ENCODE measurements at places on chromosomes 12 and 14.

DNA sequence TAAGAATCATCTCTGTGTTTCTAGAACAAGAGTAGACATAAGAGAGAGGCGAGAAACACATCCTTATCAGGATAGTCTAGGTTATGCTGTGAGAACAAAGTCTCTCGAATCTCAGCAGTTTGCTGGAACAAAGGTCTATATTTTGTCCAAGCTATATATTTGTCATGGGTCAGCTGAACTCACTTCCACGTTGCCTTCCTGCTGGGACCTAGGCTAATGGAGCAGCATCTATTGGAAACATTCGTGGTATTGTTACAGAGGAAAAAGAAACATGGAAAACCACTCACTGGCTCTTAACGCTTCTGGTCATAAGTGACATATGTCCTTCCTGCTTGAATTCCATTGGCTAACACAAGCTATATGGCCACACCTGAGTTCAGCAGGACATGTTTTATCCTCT, 112.6 kb upstream of the DYRK2 start:
- DNase-seq = no peak

DNA sequence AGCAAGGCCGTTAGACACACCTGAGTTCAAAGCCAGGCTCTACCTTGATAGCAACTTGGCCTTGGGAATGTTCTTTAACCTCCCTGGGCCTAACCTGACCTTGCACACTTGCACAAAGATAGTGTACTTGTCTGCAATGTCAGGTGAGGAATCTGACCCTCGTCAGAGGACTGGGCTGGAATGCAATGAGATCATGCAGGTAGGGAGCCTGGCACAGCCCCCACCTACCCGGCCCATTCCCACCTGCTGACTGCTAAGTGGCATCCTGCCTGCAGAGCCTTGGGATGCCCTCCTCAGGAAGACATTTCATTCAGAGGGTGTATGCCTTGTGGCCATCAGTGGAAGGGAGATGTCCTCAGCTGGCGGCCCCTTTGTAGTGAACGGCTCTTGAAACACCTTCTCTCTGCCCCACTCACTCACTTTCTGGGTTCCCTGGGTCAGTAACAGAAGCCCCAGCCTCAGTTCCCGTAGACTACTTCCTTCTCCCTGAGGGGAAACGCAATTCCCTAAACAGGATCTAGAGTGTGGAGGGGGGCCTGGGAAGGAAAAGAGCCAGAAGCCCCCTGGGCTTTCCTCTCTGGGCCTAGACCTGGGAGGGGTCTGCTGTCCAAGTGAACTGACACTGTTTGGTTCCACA, 68.0 kb upstream of the DICER1 start:
- DNase-seq = no peak

DNA sequence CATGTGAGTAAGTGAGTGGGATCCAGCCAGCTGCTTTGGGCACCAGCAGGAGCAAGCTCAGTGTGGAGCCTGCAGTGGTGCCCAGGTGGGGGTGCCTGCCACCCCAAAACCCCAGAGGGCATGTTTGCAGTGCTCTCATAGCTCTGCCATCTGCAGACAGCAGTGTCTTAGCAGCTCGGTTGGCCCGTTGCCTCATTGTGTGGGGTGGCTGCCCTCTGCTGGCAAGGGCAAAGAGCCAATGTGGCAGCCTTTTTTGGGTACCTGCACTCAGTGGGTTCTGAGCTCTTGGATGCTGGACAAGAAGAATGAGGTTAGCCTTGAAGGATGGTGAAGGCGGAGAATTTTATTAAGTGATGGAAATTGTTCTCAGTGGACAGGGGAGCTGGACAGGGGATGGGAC, 52.3 kb downstream of the NEUROD4 start:
- DNase-seq = peak; percentile 73

DNA sequence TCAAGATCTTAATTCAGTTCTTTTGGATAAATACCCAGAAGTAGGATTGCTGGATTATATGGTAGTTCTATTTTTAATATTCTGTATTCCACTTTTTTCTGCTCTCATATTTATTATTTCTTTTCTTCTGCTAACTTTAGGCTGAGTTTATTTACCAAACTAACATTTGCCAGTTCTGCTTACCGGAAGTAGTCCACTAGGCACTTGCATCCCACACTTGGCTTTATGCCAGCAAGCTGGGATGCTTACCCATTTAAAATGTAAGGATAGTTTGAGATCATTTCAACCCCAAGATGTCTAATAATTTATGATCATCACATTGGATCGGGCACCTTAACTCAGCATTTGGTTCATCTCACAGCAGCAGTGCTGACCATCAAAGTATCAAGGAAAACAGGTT, 96.8 kb downstream of the PIK3C2G start:
- DNase-seq = no peak

DNA sequence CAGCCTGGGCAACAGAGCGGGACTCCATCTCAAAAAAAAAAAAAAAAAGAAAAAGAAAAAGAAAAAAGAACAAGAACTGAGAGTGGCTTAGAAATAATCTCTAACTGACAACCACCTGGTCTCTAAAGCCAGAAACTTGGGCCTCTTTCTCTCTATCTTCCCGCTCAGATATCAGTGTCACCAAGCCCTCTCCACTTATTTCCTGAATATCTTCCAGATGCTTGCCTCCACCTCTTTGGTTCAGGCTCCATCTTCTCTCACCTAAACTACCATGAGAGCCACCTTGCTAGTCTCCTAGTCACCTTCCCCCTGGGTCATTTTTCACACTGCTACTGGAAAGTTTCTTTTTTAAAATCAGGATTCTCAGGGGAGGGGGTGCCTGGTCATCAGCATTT, 1.8 kb upstream of the TM9SF1 start:
- no peak for DNase-seq

DNA sequence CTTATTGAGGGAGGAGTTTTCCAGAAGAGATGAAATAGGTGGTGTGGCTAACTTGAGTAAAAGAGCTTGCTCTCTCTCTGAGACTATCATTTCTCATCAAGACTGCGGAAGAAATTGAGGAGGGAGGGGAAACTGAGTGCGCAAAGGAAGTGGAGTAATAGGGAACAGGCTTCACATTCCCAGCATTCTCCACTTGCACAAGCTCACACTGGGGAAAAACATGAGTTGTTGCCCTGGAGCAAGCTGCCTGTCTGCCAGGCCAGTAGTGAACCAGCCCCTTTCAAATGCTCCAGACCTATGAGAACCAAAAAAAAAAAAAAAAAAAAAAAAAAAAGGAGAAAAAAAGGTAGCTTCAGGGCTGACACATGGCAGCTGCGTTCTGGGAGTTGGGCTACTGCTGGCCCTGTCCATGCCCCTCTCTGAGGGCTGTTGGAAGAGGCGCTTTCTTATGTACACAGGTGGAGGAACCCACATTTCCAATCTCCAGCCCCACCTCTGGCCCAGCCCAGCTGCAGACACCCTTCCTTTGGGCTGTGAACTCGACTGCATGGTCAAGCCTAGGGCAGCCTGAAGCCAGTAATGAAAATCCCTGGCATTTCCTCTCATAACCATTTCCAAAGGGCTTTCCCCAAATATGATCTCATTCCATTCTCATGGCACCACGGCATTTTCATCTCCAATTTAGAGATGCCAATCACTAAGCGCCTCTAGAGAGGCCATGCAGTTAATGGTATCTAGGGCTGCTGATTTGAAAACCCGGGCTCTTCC, 32.5 kb upstream of the EMP1 start:
- no peak for DNase-seq

GRCh38 chr12:10119066-10119465, 10.9 kb downstream of the CLEC7A start:
- DNase-seq = no peak

- no peak for DNase-seq
Observed at GRCh38 chr12:65946821-65947220, 122.5 kb downstream of the HMGA2 start.

DNA sequence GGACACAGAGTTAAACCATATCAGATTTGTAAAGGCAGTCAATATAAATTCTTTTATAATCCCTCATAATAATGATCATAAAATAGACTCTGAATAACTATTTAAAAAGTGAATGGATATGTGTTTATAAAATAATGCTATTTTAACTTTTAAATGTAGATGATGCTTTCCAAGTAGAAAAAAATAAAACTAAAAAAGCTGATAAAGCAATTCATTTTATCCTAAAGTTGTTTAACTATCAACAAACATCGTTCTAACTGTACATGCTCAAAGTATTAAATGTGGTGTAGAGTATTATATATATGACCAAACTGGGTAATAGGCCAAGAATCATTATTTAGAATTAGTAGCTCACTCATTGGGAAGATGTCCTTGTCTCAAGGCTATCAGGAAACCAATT, 248.3 kb upstream of the CLEC14A start:
- no peak for DNase-seq

- no peak for DNase-seq
Observed at GRCh38 chr12:65675141-65675621, 149.1 kb upstream of the HMGA2 start.

- no peak for DNase-seq
Observed at GRCh38 chr14:88729159-88729558, 63.6 kb downstream of the EML5 start.

DNA sequence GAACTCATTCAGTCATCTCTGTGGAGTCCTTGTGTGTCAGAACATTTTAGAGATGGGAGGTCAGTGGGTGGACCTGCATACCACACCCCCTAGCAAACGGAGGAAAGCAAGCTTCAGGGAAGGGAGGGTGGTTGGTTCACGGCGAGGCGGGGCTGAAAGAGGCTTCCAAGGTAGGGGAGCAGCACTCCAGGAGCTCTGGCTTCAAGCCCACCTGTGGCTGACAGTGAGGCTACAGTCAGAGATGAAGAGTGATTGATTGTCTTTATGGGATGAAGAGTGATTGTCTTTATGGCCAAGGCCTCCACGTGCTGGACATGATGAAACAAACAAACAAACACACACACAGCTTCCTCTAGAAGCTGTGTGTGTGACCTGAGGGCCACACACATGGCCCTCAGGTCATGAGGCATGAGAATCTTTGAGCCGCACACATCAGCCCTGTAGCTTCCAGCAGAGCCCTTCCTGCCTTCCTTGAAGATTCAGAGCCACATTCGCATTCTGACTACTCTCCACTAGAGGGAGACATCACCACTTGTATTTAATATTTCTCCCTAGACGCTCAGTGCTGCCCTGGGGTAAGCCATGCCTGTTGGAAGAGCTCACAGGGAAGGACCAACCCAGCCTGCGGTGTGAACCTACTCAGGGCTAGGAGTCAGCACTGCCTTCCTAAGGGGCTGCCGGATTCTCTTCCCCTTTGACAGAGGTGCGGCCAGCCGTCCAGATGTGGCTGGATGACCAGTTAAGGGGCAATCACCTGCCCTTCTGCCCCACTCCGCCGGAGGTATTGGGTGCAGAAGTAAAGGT, 54.4 kb upstream of the KCNA1 start:
- DNase-seq = peak; percentile 28

- no peak for DNase-seq
Observed at GRCh38 chr12:116677202-116677661, 60.6 kb downstream of the SPRING1 start.

GRCh38 chr14:69887740-69888657, 8.8 kb downstream of the SMOC1 start:
- DNase-seq = no peak

DNA sequence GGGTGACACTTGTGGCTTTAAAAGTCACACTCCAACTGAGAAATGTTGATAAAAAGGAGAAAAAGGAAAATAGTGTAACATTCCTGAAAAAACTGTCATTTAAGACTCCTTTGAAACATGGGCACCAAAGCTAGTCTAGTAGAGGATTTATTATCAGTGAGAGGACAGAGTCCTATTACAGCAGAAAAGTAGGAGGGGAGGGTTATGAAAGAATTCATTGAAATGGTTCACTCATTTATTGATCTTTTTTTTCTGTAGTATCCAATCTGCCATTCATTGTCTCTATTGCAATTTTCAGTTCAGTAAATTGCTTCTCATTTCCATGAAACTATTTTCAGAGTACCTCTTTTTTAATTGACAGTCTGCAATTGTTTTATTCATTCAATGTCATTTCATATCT, 25.4 kb downstream of the PPM1A start:
- no peak for DNase-seq

GRCh38 chr12:11885261-11886038, 185.3 kb upstream of the BCL2L14 start:
- DNase-seq = no peak

DNA sequence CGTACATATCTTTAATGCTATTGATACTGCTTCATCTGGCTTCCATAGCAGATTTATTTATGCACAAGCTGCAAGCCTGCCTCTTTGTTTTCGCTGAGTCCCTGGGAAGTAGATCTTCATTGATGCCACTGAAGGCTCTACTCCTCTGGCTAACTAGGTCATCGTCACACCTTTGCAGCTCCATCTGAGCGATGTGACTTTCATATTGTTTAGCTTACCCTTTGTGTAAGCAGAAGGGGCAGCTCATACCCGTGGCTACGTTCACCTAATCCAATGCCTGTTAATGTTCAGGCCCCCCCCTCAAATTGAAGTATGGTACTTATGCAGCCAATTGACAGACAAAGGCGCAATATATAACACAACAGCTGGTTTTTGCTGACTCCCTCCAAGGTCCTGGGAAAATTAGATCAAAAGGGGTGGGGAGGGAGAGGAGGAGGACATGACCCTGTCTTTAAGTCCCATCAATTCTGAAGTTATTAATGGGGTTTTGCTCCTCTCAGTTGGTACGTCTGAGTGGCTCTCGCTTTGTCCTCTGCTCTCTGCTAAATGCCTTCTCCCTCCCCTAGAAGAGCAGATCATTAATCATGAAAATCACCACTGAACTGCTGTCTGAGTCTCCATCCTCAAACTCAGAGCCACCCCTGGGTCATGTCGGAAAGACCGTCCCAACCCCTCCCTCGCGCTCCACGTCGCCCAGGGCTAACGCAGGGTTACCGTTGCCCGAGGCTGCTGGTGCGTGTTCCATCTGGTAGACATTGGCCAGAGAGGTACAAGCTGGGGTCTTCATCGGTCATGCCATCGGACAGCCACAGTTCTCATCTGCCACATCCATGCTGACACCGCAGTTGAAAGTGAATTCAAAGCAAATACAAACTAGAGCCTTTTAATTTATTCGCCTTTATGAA, 128.8 kb downstream of the ADGRD1 start:
- no peak for DNase-seq

GRCh38 chr14:41785696-41786095, 179.0 kb downstream of the LRFN5 start:
- DNase-seq = no peak
